ENCODE measurements at places on chromosomes 7 and 10. TPM values are rescaled to one million over a fixed set of nuclear protein-coding genes. Genes with fewer than 3 reads are reported as not detected.

AFAP1L2 gene
- 1.9 TPM for total RNA-seq

NPVF gene
- total RNA-seq = not detected

AOAH gene
- not detected for total RNA-seq

SVOPL gene
- not detected for total RNA-seq

CXCL12 gene
- 10.1 TPM for total RNA-seq

KNDC1 gene
- 0.15 TPM for total RNA-seq

PRPS1L1 gene
- total RNA-seq = not detected

ADRA2A gene
- not detected for total RNA-seq

PGAM2 gene
- 0.15 TPM for total RNA-seq

STEAP1 gene
- 39.5 TPM for total RNA-seq

CNPY1 gene
- total RNA-seq = not detected

SORBS1 gene
- 0.34 TPM for total RNA-seq

C10orf53 gene
- total RNA-seq = not detected

C7orf33 gene
- not detected for total RNA-seq

ABHD11 gene
- 25.9 TPM for total RNA-seq

MINPP1 gene
- total RNA-seq = 27.7 TPM

SEMA3C gene
- 99.4 TPM for total RNA-seq

PTF1A gene
- not detected for total RNA-seq

AQP1 gene
- 0.45 TPM for total RNA-seq

LRWD1 gene
- total RNA-seq = 12.6 TPM

ANKRD61 gene
- not detected for total RNA-seq

PITX3 gene
- not detected for total RNA-seq

SPDYE1 gene
- not detected for total RNA-seq

PRSS37 gene
- not detected for total RNA-seq

CELF2 gene
- total RNA-seq = 1.7 TPM

NAT16 gene
- 0.15 TPM for total RNA-seq

NKX1-2 gene
- total RNA-seq = not detected

AGAP6 gene
- total RNA-seq = 3.0 TPM

FBXL13 gene
- total RNA-seq = 0.30 TPM

NEUROG3 gene
- total RNA-seq = not detected

SLC26A5 gene
- total RNA-seq = not detected

RASSF4 gene
- total RNA-seq = 6.1 TPM

ZC3HAV1L gene
- total RNA-seq = 3.9 TPM

IRF5 gene
- total RNA-seq = 0.45 TPM

CPN1 gene
- total RNA-seq = not detected

H2BK1 gene
- not detected for total RNA-seq

NPY4R gene
- total RNA-seq = not detected

STAG3 gene
- 0.84 TPM for total RNA-seq

EMX2 gene
- total RNA-seq = not detected

RPP30 gene
- 48.3 TPM for total RNA-seq

Measured in bronchus fibroblast of lung (primary cell).